Common myeloid progenitor, CD34-positive (primary cell): ENCODE measurements at places on chromosomes 2 and 18.

DNA sequence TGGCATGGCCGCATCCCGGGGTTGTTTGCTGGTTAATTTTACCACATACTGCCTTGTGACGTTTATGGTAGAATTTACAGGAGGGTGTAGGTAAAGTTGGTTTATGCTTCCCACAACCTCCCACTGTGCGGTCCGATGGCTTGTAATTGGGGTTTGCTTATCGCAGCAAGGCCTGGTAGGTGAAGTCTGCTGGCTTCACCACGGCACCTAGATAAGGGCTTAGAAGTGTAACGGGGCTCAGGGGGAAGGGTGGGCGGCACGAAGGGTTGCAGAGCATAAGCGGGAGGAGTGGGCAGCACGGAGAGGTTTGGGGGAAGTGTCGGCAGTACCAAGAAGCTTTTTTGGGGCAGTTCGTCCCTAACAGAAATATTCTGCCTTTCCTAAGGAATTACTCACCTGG, 39.0 kb upstream of the TMEM131 start:
- H3K36me3 ChIP-seq, result no peaks in the 10 kb centered on the region
- no peak overlapping the region for H3K4me3 ChIP-seq
- H3K4me1 ChIP-seq, result peaks cover 3% of the 10 kb centered on the region
- peak; percentile 27 for DNase-seq

GRCh38 chr2:239555571-239555905, 154.7 kb upstream of the HDAC4 start:
- DNase-seq, result no peak
- H3K4me3 ChIP-seq, result no peak overlapping the region
- no peaks in the 10 kb centered on the region for H3K4me1 ChIP-seq
- H3K36me3 ChIP-seq, result no peaks in the 10 kb centered on the region

DNA sequence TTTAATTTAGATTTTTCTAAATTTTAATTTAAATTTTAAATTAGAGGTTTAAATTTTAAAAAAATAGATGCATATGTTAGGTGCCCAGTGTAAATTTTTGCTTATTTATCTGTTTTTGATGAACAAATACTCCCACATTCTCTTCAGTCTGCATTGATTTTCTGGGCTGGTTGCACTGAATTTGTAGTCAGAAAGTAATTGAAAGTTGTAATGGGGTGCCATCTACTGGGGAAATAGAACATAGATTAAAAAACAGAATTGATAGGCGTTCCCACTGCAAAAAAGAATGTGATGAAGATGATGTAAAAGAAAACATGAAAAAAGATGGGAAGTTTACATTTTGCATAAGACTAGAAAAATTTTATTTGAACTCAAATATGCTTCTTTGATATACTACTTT, 51.7 kb upstream of the CCDC85A start:
- peaks cover 19% of the 10 kb centered on the region for H3K4me1 ChIP-seq
- DNase-seq, result peak; percentile 66
- H3K27ac ChIP-seq, result no peak overlapping the region
- H3K36me3 ChIP-seq, result no peaks in the 10 kb centered on the region
- no peak overlapping the region for H3K4me3 ChIP-seq

DNA sequence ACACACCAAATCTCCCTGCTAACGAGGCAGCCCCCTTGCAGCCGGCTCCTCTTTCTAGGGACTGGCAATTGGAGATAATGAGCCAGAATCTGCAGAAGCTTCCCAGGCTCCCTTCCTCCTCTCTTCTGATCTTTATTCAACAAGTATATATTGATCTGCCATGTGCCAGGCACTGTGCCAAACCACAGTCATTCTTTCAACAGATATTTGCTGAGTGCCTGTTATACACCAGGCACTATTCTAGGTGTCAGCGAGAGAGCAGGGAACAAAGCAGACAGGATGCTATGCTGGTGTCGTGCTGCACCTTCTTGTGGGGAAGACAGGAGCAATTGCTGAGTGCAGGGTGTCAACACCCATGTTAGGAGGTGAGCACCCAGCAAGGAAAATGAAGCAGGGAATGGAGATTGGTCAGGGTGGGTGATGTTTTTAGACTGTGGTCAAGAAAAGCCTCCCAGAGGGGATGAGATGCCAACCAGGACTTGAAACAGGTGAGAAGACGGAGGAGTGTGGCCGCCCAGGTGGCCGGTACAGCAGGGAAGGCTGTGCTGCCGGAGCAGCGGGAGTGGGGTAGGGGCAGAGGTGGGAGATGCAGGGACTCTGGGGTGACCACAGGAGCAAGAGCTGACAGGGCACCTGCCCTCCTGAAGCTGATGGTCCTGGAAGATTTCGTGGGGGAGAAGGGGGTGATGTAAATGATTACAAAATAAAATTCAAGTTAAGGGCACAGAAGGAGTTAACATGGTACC, 307.6 kb upstream of the RAB12 start:
- no peak for DNase-seq
- no peaks in the 10 kb centered on the region for H3K4me1 ChIP-seq
- H3K4me3 ChIP-seq, result no peak overlapping the region
- H3K27ac ChIP-seq, result no peak overlapping the region
- no peaks in the 10 kb centered on the region for H3K36me3 ChIP-seq
- H3K27me3 ChIP-seq, result no peaks in the 10 kb centered on the region

- no peak overlapping the region for H3K27ac ChIP-seq
- DNase-seq, result no peak
- H3K4me1 ChIP-seq, result no peaks in the 10 kb centered on the region
- H3K4me3 ChIP-seq, result no peak overlapping the region
- no peaks in the 10 kb centered on the region for H3K27me3 ChIP-seq
Measured at GRCh38 chr2:168480825-168481585, 24.9 kb downstream of the CERS6 start.

DNA sequence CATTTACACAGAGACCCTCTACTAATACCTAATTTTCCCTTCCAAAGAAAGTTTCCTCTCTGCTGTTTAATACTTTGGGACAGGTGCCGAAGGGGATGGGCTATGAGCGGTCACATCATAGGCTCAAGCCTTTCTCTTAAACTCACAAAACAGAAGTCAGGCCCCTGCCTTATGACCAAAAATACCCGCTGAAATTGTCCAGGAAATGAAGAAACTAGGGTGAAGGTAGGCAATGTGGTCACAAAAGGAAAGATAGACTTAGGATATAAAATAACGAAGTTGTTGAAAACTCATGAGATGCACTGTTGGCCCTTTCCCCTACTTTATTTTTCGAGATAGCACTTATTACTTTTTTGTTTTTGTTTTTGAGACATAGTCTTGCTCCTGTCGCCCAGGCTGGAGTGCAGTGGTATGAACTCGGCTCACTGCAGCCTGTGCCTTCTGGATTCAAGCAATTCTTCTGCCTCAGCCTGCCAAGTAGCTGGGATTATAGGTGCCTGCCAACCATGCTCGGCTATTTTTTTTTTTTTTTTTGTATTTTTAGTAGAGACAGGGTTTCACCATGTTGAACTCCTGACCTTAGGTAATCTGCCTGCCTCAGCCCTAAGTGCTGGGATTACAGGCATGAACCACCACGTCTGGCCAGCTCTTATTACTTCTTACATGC, 16.3 kb downstream of the SLC8A1 start:
- H3K36me3 ChIP-seq, result no peaks in the 10 kb centered on the region
- H3K27me3 ChIP-seq, result no peaks in the 10 kb centered on the region
- no peak overlapping the region for H3K27ac ChIP-seq
- H3K4me1 ChIP-seq, result no peaks in the 10 kb centered on the region
- H3K4me3 ChIP-seq, result no peak overlapping the region

GRCh38 chr2:198917926-198918720, 539.6 kb downstream of the SATB2 start:
- no peak overlapping the region for H3K4me3 ChIP-seq
- DNase-seq, result no peak
- H3K36me3 ChIP-seq, result no peaks in the 10 kb centered on the region
